ENCODE measurements at places on chromosomes 2 and 18. TPM values are rescaled to one million over a fixed set of nuclear protein-coding genes. Genes with fewer than 3 reads are reported as not detected.

- peak overlapping the region; percentile 6 for H3K4me3 ChIP-seq
- no peak for DNase-seq
- H3K4me1 ChIP-seq, result peaks cover 21% of the 10 kb centered on the region
- H3K36me3 ChIP-seq, result peaks cover 49% of the 10 kb centered on the region
- no peaks in the 10 kb centered on the region for H3K27me3 ChIP-seq
These were observed 831.7 kb downstream of the RNF144A start for GRCh38 chr2:7748717-7749415.

DNA sequence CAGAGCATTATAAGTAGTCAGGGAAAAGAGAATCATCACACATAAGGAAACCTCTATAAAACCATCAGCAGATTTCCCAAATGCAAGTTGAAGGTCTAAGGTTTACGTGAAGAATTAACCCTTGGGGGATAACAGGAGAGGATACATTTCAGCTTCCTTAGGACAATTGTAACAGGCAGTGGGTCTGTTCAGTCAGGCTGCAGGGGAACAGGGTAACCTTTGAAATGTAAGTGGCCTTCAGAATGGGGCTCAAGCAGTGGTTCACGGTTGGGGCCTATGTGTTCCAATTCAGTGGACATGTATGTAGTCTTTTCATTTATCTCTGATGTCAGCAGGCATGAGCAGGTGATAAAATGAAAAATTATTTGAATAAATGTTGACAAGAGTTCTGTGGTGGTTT lies 139.3 kb downstream of the EML6 start:
- no peak for DNase-seq
- no peak overlapping the region for H3K27ac ChIP-seq
- H3K4me3 ChIP-seq, result no peak overlapping the region
- H3K27me3 ChIP-seq, result no peaks in the 10 kb centered on the region

DNA sequence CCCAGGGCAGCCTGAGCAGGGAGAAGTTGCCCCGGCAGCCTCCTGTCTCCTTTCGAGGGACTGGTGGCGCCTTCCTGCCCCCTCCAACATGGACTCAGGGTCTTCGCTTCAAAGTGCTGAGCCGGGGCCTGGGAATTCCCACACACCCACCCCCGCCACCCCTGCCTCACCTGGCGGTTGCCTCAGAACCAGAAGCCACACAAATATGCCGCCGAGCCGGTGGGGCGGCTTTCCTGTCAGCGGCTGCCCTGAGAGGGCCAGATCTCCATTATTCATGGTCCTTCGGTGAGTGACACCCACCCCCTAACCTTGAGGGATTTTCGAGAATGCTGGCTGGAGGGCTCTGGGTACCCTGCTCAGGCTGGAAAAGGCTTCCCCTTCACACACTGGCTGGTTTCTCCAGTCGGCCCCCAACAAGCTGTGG lies 71.7 kb downstream of the SMAD7 start:
- peaks cover 11% of the 10 kb centered on the region for H3K27me3 ChIP-seq
- H3K4me3 ChIP-seq, result no peak overlapping the region
- no peak for DNase-seq
- H3K27ac ChIP-seq, result no peak overlapping the region
- H3K36me3 ChIP-seq, result no peaks in the 10 kb centered on the region

The MARS2 gene
- 16.0 TPM for total RNA-seq

Data from activated naive CD8-positive, alpha-beta T cell treated with anti-CD3 and anti-CD28 coated beads, Interleukin-2, amount 10 ng/mL, durations not matched to agents 7 days and 5 days (primary cell).